Effector CD8-positive, alpha-beta T cell (primary cell): ENCODE measurements at places on chromosomes 3 and 15.
A peak's percentile ranks its signal among the peaks of the same experiment; 100 is the strongest.

DNA sequence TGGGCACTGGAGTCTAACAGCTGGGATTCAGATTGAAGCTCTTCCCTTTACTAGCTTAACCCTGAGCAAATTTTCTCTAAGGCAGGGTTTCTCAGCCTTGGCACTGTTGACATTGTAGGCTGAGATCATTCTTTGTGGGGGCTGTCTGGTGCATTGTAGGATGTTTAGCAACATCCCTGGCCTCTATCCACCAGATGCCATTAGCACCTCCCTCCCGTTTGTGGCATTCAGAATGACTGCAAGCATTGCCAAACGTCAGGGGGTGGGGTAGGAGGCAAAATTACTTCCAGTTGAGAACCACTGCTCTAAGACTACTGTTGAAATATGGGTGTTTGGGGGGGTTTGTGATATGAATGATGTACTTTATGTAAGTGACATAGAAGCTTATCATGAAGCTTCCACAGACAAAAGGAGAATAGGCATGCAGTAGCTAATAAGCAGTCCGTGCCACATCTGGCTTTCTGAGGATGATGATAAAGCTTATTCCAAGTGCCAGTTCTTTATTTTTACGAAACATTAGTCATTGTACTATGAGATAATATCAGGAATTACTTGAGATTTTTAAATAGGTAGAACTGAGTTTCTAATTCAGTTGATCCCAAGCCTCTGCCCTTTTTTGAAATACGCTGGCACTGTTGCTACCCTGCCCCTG lies 39.3 kb downstream of the NKIRAS1 start:
- no peak for DNase-seq

DNA sequence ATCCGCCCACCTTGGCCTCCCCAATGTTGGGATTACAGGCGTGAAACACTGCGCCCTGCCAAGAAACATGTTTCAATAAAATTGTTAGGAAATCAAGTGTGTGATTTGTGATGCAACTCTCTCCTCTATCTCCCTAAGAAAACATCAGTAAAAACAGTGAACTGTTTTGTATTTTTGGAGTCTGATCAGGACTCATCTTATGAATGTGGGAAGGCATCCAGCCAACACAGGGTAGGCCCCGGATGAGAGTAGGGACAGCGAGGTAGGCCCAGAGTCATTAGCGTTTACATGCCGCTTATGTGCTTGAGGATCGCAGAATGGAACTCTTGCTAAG lies 884 bp upstream of the GLYCTK start:
- DNase-seq, result no peak

- no peak for DNase-seq
Measured at GRCh38 chr3:15318661-15319060, 13.7 kb downstream of the SH3BP5 start.

DNA sequence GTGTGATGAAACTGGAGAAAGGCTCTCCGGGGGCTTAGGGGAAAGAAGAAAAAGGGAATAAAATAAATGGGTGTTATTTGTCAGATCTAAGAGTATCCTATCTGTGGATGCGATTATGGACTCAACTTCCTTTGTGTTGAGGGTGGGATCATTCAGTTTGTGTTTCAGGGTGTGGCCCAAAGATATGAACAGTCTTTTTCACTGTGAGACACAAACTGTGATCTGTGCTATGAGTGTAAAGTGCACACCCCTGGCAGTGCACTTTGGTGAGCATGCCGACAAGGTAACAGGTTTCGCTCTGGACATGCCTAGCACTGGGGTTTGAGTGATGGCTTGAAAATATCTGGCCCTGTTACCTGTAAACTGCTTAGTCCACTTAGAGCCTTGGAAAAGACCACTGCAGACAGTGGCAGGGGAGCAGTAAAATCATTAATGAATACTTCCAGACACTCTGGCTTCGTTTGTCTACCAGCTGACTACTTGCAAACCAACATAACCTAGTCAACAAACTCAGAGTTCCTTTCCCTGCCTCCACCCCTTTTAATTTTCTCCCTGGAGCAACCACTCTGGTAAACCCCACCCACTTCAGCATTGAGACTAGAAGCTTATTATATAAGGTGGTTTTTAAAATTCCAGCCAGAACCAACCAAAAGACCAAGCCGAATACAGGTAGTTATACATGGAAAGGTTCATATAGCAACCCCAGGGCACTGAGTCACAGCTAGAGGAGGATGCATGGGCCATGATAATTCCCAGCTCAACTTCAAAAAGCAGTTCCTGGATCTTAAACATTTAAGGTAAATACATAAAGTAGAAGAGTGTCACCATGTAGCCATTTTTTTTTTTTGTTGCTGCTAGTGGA lies 55.1 kb downstream of the TAMM41 start:
- no peak for DNase-seq

- no peak for DNase-seq
Measured at GRCh38 chr3:141796889-141797781, 33.9 kb downstream of the GRK7 start.

DNA sequence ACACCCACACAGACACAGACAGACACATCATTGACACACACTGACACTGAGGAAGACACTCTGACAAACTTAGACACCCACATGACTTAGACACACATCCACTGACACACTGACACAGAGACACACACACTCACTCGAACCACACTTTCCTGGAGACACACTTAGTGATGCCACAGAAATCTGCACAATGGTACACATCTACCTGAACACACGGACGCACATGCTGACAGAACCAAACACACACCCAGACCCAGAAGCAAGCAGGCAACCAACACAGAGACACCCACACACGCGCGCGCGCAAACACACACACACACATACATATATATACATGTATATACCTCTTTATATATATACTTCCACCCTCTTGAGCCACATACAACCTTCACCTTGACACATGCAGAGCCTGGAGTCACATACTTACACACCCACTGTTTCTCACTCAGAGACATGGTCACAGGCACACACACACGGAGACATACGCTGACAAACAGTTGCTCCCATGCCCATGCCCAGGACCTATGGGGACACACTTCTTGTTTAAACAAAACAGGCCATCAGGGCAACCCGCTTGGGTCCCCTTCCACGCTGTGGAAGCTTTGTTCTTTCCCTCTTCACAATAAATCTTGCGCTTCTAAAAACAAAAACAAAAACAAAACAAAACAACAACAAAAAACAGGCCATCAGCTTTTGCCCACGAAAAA lies 913 bp upstream of the SCN5A start:
- DNase-seq, result no peak

GRCh38 chr15:48536681-48537091 lies 108.8 kb downstream of the FBN1 start:
- DNase-seq, result no peak

DNA sequence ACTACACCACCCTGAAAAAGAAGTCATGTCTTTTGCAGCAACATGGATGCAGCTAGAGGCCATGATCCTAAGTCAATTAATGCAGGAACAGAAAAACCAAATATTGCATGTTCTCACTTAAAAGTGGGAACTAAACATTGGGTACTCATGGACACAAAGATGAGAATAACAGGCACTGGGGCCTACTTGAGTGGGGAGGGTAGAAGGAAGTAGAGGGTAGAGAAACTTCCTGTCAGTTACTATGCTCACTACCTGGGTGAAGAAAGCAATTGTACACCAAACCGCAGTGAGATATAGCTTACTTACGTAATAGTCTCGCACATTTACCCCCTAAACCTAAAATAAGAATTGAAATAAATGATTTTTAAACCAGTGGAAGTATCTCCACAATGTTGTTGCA lies 480.5 kb upstream of the ARRDC4 start:
- no peak for DNase-seq

DNA sequence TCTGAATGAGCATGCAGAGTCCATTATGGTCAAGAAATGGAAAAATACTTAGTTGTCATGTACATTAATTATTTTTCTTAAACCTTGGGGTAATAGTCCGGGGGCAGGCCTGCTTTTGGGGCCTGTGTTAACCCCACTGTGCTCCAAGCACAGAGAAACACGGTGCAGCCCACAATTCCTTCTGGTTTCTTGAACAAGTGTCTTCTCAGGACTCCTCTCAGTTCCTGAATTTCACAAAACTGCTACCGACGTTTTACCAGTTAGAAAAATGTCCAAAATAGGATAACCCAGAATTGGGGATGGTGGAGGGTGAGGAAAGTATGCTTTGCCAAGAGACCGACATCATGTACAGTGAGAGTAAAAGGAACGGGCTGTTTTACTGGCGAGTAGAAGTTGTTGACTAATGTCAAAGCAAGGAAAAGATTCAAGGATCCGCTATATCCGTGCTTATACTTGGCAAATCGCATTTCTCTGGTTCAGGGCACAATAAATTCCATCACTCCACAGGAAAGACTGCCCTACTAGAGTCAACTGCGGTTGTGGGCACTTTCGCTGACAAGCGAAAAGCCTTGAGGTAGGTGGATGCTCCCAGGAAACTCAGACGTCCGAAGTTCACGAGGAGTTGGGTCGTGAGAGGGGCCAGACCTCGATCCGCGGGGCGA lies 495 bp upstream of the NXPE3 start:
- no peak for DNase-seq

GRCh38 chr3:148773805-148774204 lies 53.8 kb upstream of the CPB1 start:
- no peak for DNase-seq

- no peak for DNase-seq
Measured at GRCh38 chr3:159082519-159082918, 280.7 kb downstream of the MFSD1 start.

DNA sequence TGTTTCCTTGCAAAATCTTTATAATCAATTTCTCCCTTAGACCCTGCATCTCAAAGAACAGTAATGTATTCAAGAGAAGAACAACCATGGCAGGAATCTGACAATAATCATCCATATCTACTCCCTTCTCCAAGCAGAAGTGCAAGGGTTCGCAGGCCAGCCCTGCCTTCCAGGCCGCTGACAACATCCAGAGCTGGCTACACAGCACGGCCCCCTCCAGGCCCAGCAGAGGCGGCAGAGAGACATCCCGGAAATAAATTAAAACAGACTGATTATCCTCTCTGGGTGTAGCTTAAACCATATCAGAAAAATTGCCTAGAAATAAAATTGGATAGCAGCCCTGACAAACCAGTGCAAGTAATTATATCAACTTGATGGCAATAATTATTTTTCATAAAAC lies 223.3 kb downstream of the FAM43A start:
- DNase-seq, result no peak

DNA sequence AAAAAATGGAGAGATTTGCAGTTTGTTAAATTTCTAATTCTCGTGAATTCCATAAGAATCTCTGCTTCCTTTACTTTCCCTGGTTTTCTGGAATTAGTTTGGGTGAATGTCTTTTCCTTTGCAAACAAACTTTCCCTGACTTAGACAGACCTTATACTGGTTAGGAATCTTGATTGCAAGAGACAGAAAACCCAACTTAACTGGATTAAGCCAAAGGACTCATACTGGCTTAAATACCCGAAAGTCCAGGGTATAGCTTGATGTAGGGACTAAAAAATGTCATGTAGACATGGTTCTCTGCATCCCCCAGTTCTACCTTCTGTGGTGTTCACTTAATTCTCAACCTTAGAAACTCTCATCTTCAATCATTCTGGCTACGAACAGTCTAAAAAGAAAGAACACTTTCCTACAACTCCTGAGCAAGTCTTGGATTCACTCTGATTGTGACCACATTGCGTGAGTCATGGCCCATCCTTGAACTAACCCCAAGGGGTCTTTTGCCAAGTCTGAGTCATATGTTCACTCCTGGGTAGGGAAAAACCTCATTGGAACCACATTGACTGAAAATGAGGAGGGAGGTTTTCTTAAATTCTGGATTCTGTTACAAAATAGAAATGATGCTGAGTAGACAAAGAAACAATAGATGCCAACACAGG lies 136.0 kb upstream of the DAZL start:
- no peak for DNase-seq

DNA sequence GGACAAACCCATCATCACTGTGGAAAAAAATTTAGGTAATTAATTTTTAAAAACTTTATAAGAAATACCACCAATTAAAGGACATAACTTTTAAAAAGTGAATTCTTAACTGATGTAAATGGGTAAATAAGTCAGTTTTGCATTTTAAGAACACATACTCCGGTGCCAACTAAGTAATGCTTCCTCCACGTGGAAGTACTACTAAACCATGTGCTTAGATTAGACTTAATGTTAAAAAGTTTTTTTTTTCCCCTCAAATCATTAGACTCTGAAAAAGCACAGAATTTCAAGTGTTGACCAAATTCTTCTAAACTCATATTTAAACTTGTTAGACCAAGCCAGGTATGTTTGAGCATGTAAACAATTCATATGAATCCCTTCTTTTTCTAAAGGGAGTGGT lies 242.0 kb downstream of the NFKBIZ start:
- no peak for DNase-seq

GRCh38 chr3:59386165-59386564 lies 336.3 kb upstream of the CFAP20DC start:
- DNase-seq, result no peak

DNA sequence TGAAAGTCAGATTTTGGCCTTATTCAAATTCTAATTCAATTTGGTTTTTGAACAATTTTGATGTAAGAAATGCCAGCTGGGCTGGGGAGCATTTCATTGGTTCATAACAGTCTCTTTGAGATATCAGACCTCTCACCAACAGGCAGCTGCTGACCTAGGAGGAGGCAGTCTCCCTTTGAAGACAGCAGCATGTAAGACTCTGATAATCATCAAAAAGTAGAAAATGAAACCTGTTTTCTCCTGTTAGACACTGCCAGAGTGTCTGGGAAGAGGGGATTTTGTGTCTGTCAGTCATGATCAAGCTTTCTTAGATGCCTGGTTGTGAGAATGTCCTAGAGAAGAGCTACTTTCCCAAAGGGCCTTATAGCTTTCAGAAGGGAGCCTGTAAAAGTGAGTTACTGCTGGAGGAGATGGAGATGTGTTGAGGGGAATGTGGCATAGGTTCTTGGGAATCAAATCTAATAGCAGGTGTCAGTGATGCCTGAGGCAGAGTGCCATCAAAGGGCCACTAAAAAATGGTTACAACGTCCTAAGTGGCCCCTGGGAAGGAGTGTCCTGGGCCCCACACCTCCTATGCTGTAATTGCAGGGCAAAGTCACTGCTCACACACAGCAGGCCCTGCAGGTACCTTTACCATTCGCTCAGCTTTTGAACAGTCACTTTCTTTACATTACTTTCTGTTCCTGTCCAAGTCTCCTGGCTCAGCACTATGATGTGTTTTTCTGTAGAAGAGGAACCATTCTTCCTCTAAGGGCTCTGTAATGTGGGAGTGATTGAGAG lies 43.1 kb downstream of the FSTL1 start:
- DNase-seq, result no peak

GRCh38 chr15:82647045-82647834 lies at the start of gene CPEB1:
CPEB1 (minus strand) TSS chr15:82647363; CDS start chr15:82628459, 18,904 bp downstream.
- peak; percentile 17 for DNase-seq

DNA sequence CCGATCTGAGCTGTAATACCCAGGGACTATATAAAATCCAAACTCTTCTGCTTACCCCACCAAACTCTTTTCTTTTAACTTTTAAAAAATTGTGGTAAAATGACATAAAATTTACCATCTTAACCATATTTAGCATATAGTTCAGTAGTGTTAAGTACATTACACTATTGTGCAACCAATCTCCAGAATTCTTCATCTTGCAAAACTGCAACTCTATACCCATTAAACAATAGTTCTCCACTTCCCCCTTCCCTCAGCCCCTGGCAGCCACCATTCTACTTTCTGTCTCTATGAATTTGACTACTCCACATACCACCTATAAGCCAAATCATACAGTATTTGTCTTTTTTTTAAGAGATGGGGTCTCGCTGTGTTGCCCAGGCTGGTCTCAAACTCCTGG lies 38.7 kb downstream of the SENP8 start:
- DNase-seq, result no peak

GRCh38 chr15:38274135-38274534 lies 21.5 kb downstream of the SPRED1 start:
- DNase-seq, result no peak

GRCh38 chr3:474828-475227 lies 278.3 kb downstream of the CHL1 start:
- no peak for DNase-seq
